Trophoblast cell (in vitro differentiated cells and primary cell): ENCODE measurements at places on chromosomes 12 and 14.

GRCh38 chr12:116483959-116484750 lies 75.0 kb upstream of the MAP1LC3B2 start:
- DNase-seq: no peak

DNA sequence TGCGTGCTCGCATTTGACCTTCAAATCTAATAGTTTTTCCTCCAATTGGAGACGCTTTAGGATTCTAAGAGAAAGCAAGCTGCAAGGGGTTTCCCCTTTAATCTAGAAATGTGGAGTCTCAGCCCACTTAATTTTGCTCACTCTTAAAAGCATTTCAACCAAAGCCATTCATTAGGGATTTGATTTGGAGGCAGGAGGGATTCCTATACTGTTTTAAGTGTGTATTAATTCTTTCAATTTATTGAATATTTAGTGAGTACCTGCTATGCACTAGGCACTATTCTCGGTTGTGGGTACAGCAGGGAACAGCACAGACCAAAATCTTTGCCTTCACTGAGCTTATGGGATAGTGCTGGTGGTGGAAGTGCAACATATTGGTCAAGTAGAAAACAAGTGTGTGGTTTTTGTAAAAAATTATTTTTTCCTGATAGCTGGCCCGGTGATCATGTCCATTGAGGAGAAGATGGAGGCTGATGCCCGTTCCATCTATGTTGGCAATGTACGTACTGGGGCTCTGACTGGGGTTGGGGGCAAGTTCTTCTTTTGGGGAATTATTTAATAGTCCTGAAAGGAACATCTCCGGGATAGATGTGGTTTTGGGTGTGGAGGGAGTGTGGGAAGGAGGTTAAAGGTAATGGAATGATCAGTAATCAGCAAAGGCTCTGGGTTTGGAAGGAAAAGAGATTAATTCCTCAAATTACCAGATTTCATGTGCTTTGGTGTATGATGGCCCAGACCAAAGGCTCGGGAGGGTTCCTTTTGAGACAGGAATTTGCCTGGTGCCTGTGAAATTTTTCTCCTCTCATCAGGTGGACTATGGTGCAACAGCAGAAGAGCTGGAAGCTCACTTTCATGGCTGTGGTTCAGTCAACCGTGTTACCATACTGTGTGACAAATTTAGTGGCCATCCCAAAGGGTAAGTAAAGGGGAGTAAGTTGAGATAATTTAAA lies 1.6 kb downstream of the PABPN1 start:
- no peak for DNase-seq

DNA sequence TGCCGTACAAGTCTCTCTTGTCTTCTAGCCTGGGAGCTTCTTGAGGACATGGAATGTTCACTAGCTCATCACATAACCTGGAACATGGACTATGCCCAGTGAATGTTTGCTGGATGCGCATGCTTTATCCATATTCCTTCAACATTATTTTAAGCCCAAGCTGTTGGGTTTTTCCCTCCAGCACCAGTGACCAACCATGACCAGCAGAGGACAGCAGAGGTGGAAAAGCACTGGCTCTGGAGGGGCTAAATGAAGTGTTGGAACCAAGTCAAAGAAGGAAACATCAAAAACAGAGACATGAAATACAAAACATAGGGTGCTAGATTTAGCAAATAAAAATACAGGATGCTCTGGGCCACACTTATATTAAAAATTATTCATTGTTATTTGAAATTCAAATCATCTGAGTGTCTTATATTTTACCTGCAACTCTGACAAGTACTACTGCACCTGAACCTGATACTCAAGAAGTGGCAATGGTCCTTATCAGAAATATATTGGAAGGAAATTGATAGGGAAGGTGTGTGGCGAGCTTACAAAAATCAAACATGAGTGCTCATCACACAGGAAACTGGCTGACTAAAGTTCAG lies 23.1 kb upstream of the HELB start:
- no peak for DNase-seq

GRCh38 chr12:9928607-9929006 lies 3.6 kb downstream of the CLEC2A start:
- DNase-seq: no peak

DNA sequence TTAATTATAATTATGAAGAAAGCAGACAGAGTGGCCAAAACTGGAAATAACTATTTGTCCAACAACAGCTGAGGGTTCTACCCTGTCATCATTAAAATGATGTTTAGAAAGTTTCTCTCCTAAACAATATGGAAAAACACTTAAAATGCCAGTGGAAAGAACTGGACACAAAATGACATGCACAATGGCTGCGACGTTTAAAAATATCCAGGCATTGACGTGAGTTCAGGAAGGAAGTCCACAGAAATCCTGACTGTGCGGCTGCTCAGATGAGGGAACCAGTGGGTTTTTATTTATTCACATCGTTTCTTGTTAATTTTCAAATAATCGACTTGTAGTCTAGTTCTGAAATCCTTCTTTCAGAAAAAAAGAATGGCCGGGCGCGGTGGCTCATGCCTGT lies 58.3 kb downstream of the CCNK start:
- no peak for DNase-seq

DNA sequence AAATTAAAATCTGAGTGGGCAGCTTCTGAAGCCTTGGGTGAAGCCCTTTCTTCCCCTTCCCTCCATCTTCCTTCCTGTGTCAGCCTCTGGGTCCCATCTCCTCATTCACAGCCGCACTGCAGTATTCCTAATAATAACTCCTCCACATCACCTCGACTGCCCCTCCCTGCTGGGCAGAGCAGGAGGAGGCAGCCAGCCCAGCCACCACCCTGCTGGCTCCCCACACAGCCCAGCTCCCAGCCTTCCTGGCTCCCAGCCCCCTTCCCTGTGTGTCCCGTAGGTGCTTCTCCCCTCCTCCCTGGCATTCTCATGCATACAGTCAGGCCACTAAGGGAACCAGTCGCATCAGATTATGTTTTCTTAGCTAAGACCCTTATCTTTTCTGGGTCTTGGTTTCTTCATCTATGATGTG lies 3.7 kb downstream of the IFFO1 start:
- no peak for DNase-seq

GRCh38 chr14:58774531-58774930 lies 136.8 kb downstream of the DACT1 start:
- DNase-seq: no peak

GRCh38 chr12:5187136-5187535 lies 143.5 kb downstream of the KCNA5 start:
- DNase-seq: no peak

GRCh38 chr12:91377436-91377835 lies 194.8 kb upstream of the DCN start:
- DNase-seq: peak; percentile 46

GRCh38 chr12:28331130-28331529 lies 140.9 kb downstream of the CCDC91 start:
- DNase-seq: no peak

GRCh38 chr14:84926656-84927055 lies 603.3 kb upstream of the FLRT2 start:
- no peak for DNase-seq

GRCh38 chr12:42985506-42985905 lies 396.0 kb upstream of the PRICKLE1 start:
- no peak for DNase-seq

DNA sequence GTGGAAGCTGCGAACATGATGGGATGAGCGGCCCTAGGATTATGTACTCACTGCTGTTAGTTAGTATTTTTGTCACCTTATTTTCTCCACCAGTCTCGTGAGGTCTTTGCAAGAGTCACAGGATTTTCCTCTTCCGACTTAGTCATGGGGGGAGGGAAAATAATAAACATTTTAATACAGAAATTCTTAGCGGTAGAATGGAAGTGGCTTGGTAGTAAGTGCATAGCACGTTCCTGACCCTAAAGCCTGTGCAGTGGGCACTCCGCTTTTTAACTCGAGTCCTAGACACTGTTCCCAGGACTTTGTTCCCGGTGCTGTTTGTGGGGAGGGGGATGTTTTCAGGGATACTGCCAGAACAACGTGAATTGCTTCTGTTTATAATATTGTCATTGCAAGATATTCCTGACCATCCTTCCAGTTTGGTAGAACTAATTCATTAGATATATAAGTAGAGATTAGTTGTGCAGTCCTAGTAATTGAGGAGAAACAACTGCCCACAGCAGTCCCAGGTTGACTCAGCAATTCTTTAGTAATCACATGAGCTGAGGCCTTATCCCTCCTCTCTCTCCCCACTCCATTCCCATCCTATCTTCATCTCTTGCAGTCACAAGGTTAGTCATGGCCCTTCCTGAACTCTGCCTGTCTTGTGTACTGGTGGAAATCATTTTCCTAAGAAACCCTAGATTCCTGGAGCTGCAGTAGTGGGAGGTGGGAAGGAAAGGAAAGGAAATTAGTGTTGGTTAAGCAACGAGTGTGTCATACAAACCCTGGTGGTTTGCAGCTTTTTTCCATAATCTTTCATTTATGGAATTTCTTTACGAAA lies 799 bp downstream of the SLC38A6 start:
- DNase-seq: peak; percentile 31

DNA sequence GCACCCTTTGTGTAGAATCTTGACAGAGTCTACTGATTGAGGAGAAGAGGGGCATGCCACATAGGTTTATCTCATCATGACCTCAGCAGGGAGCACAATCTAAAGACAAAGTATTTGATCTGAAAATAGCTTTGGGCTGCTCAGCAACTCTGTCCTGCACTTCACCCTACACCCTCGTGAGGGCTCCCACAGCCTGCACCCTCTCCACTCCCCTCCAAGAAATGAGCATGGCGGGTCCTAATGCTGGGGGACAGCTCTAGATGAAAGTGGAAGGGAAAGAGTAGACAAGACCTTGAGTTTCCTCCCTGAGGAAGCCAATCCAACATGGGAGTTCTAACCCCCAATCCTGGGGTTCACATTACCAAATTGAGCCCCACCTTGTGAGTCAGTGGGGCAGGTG lies 10.7 kb upstream of the KRT5 start:
- no peak for DNase-seq

- DNase-seq: no peak
Observed at GRCh38 chr12:79615596-79616560, 74.9 kb downstream of the PAWR start.

DNA sequence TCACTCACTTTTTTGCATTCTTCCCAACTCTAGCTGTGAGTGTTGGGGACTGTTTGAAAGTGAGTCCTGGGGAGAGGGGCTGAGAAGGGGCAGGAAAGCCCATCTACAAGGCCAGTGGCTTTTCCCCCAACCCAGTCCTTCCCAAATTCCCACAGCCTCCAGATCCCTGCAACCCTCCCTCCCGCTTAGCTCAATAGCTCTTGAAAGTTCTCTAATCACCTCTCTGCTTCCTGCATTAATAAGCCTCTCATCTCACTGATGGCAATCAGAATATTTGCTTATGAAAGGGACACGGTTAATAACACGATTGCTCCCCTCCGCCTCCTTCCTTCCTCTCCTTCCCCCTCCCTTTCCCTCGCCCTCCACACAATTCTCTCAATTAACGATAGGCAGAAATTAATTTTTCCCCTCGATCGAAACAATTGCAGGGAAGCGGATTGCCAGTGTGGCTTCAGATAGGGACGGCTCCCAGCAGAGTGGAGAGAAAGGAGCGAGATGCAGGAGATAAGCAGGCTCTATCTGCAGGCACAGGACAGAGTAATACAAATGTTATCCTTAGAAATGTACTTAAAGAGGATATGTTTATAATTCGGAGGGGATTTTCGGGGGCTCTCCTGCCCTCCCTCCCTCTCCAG lies 15.1 kb upstream of the GPATCH2L start:
- DNase-seq: no peak

GRCh38 chr12:125143491-125143890 lies 78.3 kb downstream of the AACS start:
- DNase-seq: peak; percentile 7

DNA sequence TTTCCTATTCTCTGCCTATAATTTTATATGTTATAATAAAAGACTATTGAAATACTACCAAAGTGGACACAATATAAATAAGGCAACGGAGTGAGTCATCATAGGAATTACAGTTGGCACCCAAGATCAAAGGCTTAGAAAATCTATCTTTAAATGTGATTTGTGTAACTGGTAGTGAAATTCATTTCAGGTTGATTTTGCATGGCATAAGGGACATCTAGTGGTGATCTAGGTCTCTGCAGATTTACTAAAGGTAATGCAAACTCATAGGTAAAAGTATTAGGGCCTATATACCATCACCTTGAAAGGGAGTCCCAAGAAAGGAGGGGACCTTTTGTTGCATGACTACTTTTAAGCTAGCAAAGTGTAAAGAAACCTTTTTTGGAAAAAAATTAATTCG lies 527.2 kb downstream of the NRXN3 start:
- peak; percentile 23 for DNase-seq

GRCh38 chr14:96177766-96178375 lies 26.8 kb upstream of the BDKRB2 start:
- no peak for DNase-seq

DNA sequence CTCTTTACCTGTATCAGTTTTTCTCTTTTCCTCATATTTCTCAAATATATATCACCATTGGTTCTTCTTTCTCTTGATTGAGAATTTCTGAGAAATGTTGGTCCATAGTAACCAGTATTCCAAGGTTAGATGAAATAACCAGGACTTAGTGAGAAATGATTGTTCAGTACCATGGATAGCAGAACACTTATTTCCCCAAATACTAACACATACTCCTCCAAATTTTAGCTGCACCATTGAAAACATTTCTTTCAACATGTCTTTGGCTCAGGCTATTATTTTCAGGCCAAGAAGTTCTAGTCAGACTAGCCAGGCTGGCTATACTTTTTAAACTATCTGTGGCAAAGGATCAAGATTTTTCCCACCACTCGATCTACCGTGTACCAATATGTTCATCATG lies 113.3 kb downstream of the PTPRO start:
- no peak for DNase-seq

DNA sequence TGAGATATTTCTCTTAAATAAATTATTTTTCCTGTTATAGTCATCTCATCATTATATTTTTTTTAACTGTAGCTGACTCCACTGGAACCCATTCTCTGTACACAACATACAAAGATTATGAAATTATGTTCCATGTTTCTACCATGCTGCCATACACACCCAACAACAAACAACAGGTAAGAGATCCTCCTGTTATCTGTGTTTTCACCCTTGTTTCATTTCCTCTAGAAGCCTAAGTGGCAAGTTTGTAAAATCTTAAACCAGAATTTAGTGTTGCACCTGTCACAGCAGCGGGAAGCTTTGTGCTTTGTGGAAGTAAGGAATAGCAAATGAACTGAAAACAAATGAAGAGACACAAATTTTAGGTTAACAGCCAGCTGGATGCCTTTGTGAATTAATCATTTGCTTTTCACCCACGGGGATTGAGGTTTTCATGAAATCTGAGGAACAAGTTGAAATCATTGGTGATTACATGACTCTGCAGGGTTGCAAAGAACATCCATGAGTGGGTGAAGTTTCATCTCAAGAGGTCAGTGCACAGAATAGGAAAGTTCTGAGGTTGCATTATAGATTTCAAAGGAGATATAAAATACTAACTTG lies 273.9 kb upstream of the RGS6 start:
- no peak for DNase-seq

- DNase-seq: no peak
Observed at GRCh38 chr12:122072031-122072970, 6.3 kb upstream of the MLXIP start.

- no peak for DNase-seq
Observed at GRCh38 chr12:8665759-8666158, 3.1 kb upstream of the MFAP5 start.

DNA sequence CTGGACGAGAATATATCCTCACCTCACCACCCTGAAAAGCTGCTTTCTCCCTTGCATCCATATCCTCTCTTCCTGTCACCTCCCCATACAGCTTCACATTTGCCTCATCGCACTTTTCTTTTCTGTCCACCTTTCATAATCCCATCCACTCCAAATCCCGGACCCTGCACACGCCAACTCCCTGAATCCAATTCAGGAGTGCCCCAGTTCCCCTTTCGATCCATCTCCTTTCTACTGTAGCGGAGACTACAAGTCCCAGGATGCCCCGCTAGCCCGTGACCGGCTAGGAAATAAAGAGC lies 2.5 kb downstream of the TMEM253 start:
- DNase-seq: no peak
